Pericardium fibroblast (primary cell): ENCODE measurements at places on chromosomes 6 and 20. TPM values are rescaled to one million over a fixed set of nuclear protein-coding genes. Genes with fewer than 3 reads are reported as not detected.

RBL1 gene
- total RNA-seq: 1.4 and 5.4 TPM in 2 replicates

C6orf52 gene
- 0.23 TPM in 1 of 2 replicates, not detected in the other for total RNA-seq

GRM1 gene
- total RNA-seq: not detected in 2 replicates

GABRR1 gene
- total RNA-seq: not detected in 2 replicates

PI3 gene
- total RNA-seq: not detected in 2 replicates

AKAP12 gene
- 40.8 and 103 TPM in 2 replicates for total RNA-seq

TCP11 gene
- not detected in 2 replicates for total RNA-seq

HDGFL1 gene
- total RNA-seq: not detected in 2 replicates

TBP gene
- total RNA-seq: 10.8 and 11.8 TPM in 2 replicates

AVP gene
- total RNA-seq: not detected in 2 replicates

ELMO2 gene
- 35.4 and 40.7 TPM in 2 replicates for total RNA-seq

GLP1R gene
- not detected in 2 replicates for total RNA-seq

HLA-DQA1 gene
- not detected in 2 replicates for total RNA-seq

NT5E gene
- total RNA-seq: 40.6 and 65.3 TPM in 2 replicates

SLC25A27 gene
- total RNA-seq: 2.0 and 2.2 TPM in 2 replicates

SOBP gene
- 4.0 and 5.2 TPM in 2 replicates for total RNA-seq

AGER gene
- total RNA-seq: 0.43 and 0.82 TPM in 2 replicates

DCDC2 gene
- total RNA-seq: not detected in 2 replicates

ALDH8A1 gene
- 0.09 TPM in 1 of 2 replicates, not detected in the other for total RNA-seq

LKAAEAR1 gene
- not detected in 2 replicates for total RNA-seq
